CD4-positive, alpha-beta T cell treated with Interleukin-6 at 100 ng/mL for 8 hours (primary cell): ENCODE measurements at places on chromosomes 6 and 20.

GRCh38 chr6:54886932-54887584 is 40.5 kb downstream of the FAM83B start:
- no peak for DNase-seq

DNA sequence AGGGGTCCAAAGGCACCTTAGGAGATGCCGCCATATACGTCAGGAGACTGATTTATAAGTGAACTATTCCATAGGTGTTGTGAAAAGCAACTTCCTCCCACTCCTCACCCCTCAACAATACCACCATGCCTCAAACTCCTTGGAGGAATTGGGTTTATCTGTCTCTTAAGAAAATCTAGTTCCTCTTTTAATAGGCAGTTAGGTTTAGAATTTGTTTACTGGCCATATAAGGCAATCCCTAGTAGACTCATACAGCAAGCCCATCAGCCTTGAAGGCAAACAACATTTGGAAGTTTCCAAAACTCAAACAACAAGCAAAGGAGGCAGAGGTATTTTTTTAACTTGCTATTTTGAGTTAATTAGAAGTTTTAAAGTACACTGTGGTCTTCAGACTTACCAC is 66.1 kb downstream of the PRND start:
- DNase-seq: no peak

- no peak for DNase-seq
Observed at GRCh38 chr6:137677709-137678108, 183.5 kb upstream of the OLIG3 start.

DNA sequence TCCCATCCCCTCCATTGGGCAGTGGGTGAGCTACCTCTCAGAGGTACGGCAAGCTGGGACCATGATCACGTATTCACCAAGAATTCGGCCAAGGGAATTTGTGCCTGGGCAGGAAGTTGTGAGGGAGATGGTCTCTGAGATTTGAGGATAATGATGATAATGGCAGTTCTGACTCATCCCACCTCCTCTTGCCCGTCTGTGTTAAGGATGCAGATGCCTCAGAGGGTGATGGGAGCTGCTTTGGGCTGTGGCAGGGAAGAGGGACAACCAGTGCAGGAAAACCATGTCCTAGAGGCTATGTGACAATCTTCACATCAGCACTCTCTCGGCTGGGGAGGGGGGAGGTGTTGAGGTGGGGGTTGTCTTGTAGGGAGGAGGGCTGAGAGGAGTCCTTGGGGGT is 4.3 kb downstream of the TGM6 start:
- DNase-seq: no peak

- DNase-seq: no peak
Observed at GRCh38 chr20:62941792-62942191, 3.8 kb downstream of the GID8 start.

DNA sequence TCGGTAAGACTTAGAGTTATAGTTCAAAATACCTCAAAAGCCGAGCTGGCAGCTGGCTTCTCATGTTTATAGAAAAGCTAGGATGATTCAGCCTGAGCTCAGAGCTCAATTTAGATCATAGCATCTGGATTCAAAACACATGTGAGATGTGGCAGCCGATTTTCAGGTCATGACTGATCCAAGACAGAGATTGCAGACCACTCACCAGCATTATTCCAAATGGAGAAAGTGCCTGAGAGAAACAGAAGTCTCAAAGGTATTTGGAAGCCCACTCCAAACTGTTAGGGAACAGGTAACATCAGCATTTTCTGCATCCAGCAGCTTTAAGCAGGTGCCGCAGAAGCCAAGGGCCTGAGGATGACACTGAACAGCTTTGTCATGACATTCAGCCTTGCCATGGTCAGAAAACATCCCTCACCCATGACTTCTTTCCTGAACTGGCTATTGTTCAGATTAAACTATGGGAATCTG is 102.2 kb downstream of the BACH2 start:
- DNase-seq: no peak

GRCh38 chr20:20102163-20102562 is 49.8 kb downstream of the CFAP61 start:
- no peak for DNase-seq

DNA sequence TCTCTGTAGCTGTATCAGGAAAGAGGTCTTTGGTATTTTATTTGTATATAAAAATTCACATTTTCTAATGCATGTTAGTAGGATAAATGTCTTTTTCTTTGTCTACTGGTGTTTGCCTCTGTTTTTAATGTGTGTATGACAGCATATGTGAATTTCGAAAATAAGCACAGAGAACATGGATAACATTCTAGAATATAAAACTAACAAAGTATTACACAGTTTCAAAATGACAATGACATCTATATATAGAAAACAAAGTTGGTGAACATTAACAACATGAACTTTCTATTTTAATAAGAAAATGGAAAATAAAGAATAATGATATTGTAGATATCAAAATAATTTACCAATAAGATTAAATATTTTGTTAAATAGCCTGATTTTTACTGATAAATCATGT is 608.0 kb downstream of the COL12A1 start:
- no peak for DNase-seq

GRCh38 chr6:43271103-43271815 is 26.8 kb upstream of the SLC22A7 start:
- no peak for DNase-seq
